ENCODE measurements at places on chromosomes 13 and 19.

DNA sequence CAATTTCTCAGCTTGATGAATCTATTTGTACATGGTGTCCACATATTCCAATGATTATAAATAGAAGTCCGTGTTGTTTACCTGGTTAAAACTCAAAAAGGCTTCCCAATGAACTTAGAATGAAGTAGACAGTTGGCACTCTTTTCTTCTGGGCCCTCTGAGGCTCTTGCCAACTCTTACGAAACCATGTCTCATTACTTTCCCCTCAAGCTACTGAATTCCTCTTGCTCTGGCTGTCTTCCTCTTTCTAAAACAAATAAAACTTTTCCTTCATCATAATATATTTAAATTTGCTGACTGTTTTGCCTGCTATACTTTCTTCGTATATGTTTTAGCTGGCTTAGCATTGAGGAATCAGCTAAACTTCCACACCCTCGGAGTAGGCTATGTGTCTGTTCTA lies 139.7 kb downstream of the SLITRK6 start:
- no peak for DNase-seq

DNA sequence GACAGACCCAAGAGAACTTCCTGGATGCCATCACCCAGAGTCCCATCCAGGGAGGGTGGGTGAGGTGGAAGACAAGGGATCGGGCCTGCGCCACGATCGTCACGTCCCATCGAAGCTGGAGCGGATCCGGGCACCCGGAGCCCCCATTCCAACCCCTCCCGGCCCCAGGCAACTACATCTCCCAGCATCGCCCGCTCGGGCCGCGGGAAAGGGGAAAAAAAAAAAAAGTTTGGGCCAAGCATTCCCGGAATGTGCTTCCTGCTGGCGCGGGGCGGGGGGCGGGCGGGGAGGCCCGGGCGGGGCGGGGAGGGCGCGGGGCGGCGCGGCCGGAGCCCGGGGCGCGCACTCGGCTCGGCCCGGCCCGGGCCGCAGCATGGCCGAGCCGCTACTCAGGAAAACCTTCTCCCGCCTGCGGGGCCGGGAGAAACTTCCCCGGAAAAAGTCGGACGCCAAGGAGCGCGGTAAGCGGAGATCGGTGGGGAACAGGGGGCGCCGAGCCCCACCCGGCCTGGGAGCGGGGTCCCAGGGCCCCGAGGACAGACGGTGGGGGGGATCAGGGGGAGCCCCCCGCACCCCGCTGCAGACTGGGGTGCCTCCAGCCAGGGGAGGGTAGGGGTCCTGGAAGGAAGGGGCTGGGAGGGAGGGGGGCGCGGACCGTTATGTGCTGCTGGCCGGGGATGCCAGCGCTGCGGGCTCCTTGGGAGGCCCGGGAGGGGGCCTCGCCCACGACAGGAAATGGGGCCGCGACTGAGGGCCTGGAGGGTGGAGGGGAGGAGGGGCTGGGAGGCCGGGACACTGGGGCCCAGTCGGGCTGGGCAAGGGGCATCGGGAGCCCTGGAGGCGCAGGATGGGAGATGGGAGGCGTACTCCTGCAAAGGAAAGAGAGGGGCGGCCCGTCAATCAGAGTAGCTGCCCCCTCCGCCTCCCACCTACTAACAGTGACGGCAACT lies at the start of gene SYDE1:
TSS of gene SYDE1 (plus strand) at position 341 of the 950 bp plus-strand sequence. CDS start at position 374, 33 bp downstream.
- DNase-seq: no peak

GRCh38 chr13:99431927-99432608 lies 69.2 kb upstream of the TM9SF2 start:
- DNase-seq: no peak

DNA sequence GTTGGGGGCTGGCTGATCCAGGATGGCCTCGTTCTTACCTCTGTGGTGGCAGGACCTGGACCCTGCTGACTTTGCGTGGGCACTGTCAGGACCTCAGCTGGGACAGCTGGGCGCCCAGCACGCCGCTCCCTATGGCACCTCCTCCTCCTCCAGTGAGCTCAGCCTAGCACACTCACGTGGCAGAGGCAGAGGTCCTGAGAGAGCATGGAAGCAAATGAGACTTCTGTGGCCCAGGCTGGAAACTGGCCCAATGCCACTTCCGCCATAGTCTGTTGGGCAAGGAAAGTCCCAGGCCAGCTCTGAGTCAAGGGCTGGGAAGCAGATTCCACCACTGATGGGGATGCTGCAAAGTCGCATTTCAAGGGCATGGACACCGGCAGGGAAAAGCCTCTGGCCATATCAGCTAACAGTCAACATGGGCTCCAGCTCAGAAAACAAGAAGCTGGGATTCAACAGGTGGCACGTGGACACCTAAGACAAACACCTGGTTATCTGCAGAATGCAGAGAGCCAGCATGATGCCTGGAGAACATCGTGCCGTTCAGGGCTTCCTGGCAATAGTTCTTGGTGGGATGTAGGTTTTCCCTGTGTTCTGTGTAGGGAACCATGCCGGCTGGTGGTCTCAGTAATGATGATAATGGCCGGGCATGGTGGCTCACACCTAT lies 16.7 kb downstream of the MYBPC2 start:
- no peak for DNase-seq

DNA sequence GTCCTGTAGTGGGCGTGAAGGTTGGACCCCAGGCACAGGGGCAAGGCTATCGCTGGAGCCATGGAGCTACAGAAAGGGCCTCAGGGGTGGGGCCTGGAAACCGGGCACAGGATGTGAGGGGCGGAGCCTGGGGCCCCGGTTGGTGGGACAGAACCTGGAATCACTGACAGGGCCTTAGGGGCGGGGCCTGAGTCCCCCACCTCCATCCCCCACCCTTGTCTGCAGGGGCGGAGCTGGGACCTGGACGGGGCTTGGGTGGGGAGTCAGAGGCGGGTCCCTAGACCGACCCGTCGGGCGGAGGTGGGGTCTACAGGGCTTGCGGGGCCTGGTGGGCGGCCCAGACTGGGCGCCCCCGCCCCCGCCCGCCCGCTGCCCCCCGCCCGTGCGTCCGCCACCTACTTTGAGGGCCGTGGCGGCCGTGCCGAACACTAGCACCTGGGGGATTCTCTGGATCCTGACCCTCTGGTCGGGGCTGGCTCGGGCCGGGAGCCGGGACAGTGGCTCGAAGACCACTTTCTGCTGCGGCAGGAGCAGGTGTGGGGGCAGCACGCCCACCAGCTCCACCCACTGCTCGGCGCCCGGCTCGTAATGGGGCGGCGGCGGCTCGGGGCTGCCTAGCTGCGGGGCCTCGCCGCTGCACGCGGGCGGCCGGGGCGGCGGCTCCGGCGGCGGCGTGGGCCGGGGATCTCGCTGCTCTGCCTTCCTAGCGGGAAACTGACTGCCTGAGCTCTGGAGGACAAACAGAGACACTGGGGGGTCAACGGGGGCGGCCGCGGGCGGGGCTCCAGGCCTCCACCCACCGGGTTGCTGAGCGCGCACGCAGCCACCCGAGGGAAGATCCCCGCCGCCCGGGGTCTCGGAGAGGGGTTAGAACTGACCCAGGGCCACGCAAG lies 26.3 kb downstream of the DCAF15 start:
- no peak for DNase-seq

DNA sequence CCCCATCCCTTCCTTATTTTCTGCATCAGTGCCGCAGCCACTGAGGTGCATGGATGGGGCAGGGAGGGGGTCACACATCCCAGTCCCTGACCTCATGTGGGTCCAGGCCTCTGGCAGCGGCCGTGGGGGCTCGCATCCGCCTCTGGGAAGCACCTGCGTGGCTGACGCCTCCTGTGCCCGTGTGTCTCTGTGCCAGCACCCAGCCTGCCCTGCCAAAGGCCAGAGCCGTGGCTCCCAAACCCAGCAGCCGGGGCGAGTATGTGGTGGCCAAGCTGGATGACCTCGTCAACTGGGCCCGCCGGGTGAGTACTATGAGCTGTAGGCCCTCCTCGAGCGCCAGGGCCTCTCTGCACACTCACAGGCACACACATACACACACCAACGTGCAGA lies 4.9 kb downstream of the NDUFS7 start:
- no peak for DNase-seq

- peak; percentile 7 for DNase-seq
These were observed 1074.3 kb upstream of the PCDH9 start for GRCh38 chr13:68304286-68304893.
